ENCODE measurements at places on chromosomes 3 and 15.

DNA sequence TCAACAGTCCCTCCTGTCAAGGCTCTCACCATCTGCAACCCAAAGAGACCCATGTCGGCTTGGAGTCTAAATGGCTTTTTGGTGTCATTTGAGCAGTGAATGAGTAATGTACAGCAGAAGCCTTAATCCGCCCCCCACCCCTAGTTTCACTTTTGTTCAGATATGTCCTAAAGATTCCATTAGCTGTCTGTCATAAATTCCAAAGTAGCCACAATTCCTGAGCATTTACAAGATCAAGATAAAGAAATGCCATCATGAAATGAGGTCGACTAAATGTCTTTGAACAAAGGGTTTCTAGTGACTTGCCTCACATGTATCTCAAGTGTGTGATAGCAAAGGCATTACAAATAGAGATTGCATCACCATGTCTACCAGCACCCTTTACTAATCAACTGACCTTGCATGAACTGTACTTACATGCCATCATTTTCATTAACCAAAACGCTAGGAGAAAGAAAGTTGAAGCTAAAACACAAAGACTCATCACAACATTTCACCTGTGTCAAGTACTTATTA lies 123.8 kb upstream of the PHLDB2 start:
- no peak for DNase-seq

DNA sequence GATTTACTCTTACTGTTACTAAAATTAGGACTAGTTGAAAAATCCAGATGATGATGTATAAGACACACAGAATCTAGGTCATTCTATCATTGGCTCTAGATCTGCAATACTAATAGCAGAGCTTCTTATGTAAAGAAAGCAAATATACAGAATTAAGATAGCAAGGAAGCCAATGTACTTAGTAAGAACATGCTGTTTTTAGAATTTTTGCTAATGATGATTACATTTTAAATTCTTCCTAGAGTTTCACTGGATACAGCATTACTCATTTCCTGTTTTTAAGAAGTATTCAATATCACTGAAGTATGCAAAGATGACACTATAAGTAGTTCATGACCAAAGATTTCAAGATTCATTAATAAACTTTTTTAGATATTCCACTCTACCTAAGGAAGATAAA lies 60.7 kb downstream of the CFAP20DC start:
- DNase-seq, result no peak

- no peak for DNase-seq
Measured at GRCh38 chr3:177833332-177833731, 636.0 kb upstream of the TBL1XR1 start.

- no peak for DNase-seq
Measured at GRCh38 chr3:126552688-126553283, 5.9 kb downstream of the C3orf22 start.

DNA sequence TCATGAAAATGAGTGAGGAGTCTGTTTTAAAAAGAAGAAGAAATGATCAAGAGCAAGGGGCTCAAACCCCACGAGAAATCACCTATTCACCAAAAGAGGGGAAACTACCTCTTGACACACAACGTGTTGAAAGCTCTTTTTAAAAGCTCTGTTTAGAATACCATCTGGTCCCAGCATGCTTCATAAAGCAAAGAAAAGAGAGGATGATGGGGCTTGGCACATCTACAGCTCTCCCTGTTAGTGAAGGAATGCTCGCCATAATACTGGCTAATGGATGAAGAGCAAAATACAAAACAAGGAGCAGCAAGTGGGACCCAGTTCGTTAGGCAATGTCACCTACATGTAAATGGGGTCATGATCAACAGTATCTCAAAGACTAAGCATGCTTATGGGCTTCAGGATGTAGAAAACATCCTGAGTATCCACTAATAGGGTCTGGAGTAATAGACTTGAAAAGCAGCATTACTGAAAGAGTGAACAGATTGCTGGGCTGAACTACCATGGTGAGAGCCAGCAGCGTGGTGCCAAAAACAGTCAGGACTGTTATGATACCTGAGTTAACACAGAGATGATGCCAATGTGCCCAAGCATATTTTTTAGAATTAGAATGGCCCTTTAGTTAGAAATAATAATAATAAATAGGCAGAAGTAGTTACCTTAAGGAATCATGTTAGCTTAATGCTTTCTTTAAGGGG lies 159.7 kb upstream of the POU1F1 start:
- DNase-seq, result no peak

DNA sequence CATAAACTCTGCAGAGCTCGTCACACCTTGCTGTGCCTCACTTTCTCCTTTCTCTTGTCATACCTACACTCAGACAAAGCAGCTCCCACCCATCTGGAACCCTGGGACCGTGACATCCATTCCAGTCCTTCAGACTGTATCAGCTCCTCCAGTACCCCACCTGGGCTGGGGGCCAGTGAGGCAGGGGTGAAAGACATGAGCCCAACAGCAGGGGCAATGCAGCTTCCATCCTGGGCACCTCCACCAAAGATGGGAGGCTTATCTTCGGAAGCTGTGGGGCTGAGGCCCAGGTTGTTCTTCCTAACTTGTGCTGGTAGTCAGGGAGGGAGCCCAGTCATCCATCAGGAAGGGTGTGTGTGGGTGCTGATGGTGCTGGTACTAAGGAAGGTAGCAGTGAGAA lies 109.2 kb downstream of the EEFSEC start:
- DNase-seq, result no peak

DNA sequence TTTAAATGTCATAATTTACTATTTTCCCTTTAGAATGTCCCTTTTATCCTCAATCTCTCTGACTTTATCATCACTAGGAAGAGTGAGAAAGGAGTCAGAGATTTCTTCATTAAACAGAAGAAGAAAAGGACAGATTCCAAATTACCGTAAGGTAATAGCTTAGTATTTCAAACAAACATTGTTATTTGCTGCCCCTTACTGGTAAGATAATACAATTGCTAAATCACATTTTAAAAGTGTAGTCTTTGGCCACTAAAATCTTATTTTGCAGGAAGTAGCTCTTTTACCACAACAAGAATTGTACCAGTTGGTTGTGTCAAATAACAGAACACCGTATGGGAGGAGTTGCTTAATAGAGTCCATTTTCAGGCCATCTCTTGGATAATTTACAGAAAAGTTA lies 53.7 kb downstream of the CGGBP1 start:
- DNase-seq, result no peak

GRCh38 chr3:18389108-18389733 lies 35.9 kb downstream of the SATB1 start:
- no peak for DNase-seq

DNA sequence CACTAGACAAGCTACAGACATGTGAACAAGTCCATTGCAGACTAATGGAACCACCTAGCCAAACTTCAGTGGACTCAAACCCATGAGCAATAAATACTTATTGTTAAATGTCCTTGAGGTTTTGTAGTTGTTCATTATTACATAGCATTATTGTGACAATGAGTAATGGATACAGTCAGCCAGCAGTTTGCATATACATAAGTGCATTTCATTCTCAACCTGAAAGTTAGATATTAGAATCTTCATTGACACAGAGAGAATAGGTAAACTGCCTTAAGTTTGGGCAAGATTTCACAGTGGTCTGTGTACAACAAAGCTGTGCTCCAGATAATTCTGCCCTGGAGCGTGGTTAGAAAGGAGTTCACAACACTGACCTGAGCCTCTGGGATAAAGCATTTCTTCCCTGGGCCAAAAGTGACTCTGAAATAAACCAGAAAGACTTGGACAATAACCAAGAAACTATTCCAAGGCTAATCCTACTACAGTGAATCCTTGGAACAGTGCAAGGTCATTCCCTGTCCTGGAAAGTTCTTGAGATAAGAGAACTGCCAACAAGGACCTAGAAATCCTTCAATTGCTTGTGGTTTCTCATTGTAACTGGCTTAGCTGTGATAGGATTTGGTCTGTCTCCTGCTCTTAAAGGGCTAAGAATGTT lies 225.5 kb upstream of the STT3B start:
- DNase-seq, result no peak

DNA sequence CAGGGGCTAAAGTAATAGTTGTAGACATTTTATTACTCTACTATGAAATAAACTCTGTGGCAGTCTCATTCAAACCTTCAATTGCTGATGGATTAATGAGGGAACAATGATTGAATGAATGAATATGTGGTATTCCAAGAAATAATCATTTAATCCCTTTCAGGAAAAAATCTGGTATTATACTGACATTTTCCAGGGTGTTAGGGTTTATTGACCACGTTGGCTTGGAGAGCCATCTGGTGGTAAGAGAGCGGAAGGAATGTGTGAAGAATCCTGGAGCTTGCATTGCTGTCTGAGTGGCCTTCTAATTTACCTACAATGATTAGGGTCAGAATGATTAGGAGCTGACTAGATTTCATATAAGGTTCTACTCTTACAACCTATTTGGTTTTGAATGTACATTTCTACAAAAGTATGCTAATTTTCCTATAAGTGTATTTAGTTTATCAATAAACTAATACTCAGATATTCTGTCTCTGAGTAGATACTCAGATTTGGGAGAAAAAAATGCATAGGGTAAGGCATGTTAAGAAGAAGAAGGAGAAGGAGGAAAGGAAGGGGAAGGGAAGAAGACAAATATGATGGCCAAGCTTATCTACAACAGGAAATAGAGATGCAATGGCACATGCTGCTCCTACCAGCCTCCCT lies 249.9 kb downstream of the ROBO1 start:
- no peak for DNase-seq

GRCh38 chr3:118137778-118138177 lies 896.9 kb downstream of the IGSF11 start:
- DNase-seq, result no peak

DNA sequence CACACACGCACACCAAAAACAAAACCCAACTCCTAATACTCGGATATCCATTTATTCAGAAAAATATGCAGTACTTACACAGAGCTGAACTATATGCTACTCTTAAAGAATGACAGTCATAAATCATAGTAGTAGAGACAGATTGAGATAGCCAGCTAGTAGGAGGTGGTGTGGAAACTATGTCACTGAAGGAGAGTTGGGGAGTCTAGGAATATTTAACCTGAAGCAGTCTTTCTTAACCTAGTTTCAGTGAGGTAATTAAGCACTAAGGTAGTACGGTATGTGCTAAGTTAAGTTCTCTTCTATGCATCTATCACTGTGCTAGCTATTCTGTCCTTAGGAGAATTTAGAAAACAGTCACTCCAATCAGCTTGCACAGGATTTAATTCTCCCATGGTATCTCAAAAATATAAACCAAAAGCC lies 54.2 kb downstream of the ANKRD28 start:
- DNase-seq, result no peak

DNA sequence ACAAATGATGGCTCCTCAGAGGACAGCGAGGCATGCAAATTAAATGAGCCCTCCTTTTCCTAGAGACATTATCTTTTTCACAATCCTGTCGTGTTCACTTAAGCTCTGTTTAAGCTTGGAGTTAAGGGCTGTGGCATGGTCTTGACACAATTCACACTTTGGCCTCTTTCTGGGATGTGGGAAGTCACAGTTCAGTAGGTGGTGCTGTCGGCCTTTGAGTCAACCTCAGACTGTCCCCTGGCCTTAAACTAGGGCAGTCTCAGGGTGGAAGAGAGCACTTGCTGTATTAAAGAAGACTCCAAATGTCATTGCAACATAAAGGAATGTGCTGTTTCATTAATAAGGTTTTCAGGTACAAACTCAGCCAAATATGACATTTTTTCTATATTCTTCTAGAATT lies 351.0 kb downstream of the MCTP2 start:
- DNase-seq, result peak; percentile 17

DNA sequence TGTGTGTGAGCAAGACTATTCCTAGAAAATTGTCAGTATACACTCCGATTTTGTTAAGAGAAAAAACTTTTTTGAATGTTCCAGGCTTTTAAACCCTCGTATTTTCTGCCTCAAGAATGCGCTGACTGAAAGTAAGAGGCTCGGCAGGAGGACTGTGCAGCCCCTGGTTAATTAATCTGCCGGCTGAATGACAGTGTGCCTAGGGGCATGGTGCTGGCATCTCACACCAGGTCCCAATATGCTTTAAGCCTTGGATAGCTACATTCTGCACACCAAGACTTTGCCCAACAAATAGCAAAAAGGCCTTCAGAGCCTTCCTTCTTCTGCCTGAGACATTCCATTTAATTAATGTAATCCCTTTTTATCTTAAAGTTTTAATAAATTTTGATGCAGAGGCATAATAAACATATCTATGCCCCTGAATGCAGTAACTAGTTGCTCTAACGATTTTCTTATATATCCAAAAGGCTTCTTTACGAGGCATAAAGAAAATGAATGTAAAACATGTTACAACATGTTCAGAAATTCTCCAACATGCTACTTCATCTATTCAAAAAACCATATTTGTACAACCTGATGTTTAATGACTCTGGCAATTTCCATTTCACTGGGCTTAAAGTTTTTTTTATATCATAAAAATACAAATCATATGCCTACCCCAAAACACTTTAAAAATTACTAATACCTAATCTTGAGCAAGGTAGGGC lies 37.9 kb downstream of the DPH6 start:
- DNase-seq, result no peak

DNA sequence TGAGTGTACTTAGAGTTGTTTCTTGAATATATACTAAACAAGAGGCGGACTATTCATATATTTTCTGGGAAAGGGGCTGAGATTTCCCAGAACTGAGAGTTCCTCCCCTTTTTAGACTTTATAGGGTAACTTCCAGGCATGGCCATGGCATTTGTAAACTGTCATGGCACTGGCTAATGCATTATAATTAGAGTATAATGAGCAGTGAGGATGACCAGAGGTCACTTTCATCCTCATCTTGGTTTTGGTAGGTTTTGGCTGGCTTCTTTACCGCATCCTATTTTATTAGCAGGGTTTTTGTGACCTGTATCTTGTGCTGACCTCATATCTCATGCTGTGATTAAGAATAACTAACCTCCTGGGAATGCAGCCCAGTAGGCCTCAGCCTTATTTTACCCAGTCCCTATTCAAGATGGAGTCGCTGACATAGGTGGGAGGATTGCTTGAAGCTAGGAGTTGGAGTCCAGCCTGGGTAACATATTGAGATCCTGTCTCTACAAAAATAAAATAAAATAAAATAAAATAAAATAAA lies 91.4 kb downstream of the MOBP start:
- DNase-seq, result no peak

DNA sequence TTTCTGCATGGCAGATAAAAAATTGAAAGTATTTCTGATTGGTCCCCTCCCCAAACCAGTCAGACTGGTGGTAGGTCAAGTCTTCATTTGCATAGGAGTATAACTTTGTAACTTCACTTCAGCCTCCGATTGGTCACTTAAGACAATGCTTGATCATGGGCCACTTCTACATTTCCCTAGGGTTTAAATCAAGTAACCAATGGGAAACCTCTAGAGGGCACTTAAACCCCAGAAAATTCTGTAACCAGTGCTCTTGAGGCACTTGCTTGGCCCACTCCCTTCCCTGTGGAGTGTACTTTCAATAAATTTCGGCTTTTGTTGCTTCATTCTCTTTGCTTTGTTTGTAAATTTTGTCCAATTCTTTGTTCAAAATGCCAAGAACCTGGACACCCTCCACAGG lies 225.5 kb downstream of the ARPP21 start:
- DNase-seq, result no peak

Measured in Panc1 (cell line).